ENCODE measurements at places on chromosomes 7 and 10.

GRCh38 chr7:141302617-141303016, 228.8 kb downstream of the TMEM178B start:
- DNase-seq, result no peak

DNA sequence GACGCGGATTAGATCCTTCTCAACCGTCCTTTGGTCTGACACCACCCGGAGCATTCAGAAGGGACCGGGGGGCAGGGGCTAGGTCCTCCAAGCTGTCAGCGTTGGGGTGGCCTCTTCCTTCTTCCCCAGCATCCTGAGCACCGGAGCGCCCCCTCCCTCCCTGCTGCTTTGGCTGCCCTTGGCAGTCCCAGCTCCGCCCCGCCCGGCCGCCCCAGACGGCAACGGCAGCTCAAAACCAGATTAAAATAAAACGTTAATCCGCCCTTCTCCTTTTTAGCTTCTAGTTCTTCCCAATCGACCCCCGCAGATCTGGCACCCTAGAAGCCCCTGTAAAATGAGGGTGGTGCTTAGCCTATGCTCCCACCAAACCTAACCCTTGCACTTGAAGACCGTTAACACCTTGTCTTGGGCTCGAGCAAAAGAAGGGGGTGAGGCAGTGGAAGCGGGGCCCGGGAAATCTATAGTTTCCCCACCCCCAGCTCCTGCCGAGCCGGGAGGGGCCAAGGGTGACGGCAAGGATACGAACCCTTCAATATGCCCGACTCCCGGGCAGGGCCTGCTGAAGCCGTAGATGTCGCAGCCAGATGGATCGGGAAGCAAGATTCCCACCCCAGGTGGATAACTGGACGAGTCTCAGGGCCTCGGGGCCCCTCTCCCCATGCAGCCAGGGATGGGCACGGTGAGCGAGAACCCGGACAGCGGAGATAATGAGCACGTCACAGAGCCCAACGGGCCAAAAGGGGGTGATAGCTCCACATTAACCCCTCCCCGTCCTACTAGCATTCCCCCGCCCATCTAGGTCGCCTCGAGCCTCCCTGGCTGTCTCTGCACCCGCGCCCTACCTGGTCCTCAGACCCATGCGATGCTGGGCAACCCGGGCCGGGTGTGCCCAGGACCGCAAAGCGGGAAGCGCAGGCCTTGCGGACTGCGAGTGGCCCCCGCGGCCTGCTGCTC, 169.7 kb downstream of the NRF1 start:
- no peak for DNase-seq

DNA sequence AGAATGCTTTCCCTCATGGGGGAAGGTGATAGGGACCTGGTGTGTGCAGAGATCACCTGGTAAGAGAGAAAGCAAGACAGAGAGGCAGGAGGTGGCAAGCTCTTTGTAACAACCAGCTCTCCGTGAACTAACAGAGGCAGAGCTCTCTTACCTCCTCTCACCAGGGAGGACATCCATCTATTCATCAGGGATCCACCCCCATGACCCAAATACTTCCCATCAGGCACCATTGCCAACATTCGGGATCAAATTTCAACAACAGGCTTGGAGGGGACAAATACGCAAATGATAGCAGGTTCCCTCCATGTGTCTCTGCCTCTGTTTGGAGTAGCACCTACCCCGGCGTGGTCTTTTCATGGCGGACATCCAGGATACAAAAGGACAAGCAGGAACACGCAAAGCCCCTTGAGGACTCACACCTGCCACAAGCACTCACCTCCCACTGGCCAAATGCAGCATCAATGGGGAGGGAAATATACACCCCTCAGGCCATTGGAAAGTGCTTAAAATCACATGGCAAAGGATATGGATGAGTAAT, 431.2 kb upstream of the AUTS2 start:
- no peak for DNase-seq

GRCh38 chr7:42238709-42239366, 1.8 kb upstream of the GLI3 start:
- DNase-seq, result no peak

- no peak for DNase-seq
Observed at GRCh38 chr7:73844131-73844547, 1.8 kb upstream of the METTL27 start.

- no peak for DNase-seq
Observed at GRCh38 chr10:29736366-29737073, 101.7 kb upstream of the SVIL start.

DNA sequence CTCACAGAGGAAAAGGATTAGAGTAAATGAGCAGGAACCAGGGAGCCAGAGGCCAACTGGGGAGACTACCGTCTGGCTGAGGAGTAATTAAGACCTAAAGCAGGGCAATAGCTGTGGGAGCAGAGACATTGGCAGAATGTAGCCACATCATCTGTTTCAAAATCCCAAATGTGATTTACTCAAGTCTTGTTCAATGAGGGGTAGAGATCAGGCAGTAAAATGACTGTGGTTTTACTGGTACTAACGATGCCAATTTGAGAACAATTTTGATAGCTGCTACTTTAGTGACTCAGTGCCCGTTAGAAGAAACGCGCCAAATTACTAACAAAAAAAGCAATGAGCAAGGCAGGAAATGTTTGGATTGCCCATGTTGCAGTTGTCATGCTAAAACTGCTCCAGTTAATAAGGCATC, 12.7 kb upstream of the MIOS start:
- DNase-seq, result no peak

- DNase-seq, result no peak
Observed at GRCh38 chr10:33878238-33878786, 543.8 kb upstream of the NRP1 start.

- DNase-seq, result no peak
Observed at GRCh38 chr7:149723795-149724495, 49.4 kb downstream of the ZNF467 start.

DNA sequence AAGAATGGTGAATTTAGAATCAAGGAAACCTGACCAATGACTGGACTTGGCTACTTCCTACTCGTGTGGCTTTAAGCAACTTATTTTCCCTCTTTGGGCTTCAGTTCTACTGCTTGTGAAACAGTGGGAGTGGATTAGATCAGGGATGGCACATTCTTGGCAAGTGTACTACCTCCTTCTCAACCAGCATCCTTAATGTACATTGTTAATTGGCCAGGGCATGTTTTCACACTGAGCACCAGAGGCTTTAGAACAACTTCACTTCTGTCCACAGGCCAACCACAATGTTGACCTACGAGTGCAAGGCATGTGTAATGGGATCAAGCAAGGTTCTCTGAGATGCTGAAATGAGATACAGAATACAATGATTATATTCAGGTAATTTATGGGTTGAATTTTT, 315.3 kb downstream of the ADRA2A start:
- DNase-seq, result no peak

- no peak for DNase-seq
Observed at GRCh38 chr10:119700321-119700954, 25.4 kb upstream of the INPP5F start.

DNA sequence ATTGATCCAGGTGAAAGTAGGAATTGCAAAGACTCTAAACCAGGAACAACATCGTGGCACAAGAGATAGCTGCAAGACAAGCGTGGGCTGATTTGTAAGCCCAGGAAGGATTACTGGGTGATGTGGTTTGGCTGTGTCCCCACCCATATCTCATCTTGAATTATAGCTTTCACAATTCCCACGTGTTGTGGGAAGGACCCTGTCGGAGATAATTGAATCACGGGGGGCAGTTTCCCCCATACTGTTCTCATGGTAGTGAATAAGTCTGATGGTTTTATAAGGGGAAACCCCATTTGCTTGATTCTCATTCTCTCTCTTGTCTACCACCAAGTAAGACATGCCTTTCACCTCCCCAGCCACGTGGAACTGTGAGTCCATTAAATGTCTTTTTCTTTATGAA, 59.5 kb downstream of the ST8SIA6 start:
- no peak for DNase-seq

DNA sequence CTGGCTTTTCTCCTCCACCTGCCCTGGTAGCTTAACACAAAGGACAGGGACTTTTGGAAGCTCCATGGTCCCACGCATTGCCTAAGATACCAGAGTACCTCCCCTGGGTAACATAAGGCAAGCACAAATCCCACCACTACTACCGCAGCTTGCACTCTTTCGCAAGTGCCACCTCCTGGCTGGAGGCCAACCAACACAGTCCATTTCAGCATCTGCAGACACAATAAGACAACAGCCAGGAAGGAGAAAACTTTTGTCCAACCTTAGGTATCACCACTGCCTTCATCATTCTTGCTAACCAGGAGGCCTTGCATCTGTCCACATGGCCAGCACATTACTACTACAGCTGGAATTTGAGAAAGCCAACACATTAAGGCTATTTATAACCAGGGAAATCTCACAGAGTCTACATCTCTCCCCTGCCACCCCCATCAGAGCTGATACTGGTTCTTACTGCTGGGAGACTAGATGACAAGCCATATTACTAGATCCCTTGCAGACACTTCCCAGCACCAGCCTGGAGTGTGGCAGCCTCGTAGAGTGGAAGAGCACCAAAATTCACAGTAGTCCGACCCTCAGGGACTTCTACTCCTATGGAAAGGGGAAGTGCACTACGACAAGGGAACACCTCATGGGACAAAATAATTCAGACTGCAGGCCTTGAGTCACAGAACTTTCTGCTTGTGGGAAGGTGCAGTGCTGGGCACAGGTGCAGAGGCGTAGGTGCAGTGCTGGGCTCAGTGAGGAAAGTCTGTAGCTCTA, 39.8 kb upstream of the CDK13 start:
- DNase-seq, result no peak

DNA sequence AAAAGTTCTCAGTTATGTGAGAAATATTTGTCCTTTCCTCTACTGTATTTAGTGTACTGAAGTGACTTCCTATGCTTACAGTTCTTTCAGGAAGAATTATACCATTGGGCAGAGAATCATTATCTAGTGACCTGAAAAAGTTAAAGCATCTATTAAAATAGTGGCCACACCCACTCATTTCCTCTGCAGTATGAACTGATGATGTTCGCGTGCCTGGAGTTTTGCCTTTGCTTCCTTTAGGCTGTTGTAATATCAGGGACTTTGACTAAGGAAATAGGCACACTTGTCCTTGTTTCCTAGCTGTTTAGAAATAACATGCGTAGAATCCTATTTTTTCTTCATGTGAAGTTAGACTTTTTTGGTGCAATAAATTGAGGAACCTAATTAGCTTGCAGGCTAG, 100.7 kb downstream of the ZMYND11 start:
- DNase-seq, result no peak

DNA sequence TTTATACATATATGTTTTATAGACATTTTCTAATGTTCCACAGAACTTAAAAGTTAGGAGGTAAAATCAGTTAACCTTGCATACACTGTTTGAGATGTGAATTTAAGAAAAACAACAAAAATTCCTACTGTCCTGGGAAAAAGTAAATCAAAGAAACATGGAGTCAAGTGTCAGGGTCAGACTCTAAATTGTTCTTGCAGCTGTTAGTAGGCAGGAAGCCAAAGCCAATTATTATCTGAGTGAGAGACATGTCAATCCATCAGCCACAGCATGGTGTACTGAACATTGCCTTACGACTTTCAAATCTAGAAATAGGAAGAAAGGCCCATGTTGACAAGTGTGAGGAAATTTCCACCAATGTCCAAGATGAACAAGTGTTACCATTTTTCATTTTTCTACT, 461.2 kb upstream of the MBL2 start:
- no peak for DNase-seq

GRCh38 chr10:6269432-6269831, 66.7 kb downstream of the PFKFB3 start:
- no peak for DNase-seq

DNA sequence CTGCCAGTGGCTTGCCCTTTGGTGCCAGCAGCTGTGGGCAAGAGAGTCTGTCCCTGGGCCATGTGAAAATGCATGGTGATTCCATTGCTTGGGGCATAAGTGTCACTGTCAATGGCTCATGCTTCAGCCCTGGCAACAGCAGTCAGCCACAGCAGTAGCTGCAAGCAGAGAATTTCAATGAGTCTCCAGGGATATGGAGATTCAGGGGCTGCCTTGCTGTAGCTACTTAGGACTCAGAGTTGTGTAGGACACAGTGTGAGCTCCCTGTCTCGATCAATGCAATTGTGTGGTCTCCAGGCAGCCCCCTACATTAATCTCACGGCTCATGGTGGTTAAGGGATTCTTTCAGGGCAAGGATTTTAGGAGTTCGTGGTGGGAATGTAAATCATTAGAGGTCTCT, 126.3 kb upstream of the STARD3NL start:
- no peak for DNase-seq

DNA sequence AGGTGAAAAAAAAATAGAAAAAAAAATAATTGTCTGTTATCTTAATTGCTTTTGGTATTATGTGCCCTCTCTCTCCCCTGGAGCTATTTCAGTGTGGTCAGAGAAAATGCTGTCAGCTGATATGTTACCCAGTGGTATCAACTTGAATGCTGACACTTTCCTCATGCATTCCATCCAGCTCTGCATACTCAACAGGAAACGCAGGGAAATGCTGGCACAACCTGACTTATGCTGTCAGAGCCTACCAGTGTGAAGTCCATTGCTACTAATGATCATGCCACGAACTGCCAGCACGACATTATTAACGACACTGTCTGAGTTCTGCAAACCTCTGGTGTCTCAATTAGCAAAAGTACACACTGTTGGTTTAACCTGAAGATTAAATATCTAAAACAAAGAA, 182.8 kb downstream of the ZWINT start:
- DNase-seq, result no peak

DNA sequence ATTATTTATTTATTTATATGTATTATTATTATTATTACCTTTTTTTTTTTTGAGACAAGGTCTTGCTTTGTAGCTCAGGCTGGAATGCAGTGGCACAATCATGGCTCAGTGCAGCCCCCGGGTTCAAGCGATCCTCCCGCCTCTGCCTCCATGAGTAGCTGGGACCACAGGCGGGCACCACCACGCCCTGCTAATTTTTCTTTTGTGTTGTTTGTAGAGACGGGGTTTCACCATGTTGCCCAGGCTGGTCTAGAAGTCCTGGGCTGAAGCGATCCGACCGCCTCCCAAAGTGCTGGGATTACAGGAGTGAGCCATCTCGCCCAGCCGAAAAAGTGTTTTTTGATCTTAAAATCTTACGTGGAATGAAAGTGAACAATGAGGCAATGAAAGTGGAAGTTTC, 79.4 kb upstream of the C1GALT1 start:
- DNase-seq, result no peak

GRCh38 chr7:11427686-11428273, 404.2 kb downstream of the THSD7A start:
- DNase-seq, result no peak

- no peak for DNase-seq
Observed at GRCh38 chr7:157547611-157548010, 210.8 kb downstream of the DNAJB6 start.

DNA sequence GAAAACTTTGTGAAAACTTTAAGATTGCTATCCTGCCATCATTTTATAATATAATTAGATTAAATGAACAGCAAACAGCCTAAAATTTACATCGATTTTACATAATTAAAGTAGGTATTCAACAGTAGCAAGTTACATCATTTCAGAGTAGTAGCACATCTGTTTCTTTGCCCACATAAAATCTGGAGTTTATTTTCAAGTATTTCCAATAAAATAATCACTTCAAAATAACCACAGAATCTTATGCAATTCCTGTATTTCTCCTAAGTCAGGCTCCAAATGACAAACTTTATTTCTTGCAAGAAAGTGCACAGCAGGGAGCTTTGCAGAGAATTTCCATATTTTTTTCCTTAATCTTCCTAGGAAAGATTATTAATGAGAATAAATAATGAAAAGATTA, 82.6 kb downstream of the CUBN start:
- no peak for DNase-seq

- no peak for DNase-seq
Observed at GRCh38 chr7:94325122-94325475, 69.6 kb upstream of the COL1A2 start.

GRCh38 chr7:70923181-70923845, 208.6 kb upstream of the GALNT17 start:
- no peak for DNase-seq

- DNase-seq, result no peak
Observed at GRCh38 chr7:41918597-41918996, 215.7 kb upstream of the INHBA start.
